Esophagus squamous epithelium (tissue), 5 donors: ENCODE measurements at places on chromosomes 2 and 18.

DNA sequence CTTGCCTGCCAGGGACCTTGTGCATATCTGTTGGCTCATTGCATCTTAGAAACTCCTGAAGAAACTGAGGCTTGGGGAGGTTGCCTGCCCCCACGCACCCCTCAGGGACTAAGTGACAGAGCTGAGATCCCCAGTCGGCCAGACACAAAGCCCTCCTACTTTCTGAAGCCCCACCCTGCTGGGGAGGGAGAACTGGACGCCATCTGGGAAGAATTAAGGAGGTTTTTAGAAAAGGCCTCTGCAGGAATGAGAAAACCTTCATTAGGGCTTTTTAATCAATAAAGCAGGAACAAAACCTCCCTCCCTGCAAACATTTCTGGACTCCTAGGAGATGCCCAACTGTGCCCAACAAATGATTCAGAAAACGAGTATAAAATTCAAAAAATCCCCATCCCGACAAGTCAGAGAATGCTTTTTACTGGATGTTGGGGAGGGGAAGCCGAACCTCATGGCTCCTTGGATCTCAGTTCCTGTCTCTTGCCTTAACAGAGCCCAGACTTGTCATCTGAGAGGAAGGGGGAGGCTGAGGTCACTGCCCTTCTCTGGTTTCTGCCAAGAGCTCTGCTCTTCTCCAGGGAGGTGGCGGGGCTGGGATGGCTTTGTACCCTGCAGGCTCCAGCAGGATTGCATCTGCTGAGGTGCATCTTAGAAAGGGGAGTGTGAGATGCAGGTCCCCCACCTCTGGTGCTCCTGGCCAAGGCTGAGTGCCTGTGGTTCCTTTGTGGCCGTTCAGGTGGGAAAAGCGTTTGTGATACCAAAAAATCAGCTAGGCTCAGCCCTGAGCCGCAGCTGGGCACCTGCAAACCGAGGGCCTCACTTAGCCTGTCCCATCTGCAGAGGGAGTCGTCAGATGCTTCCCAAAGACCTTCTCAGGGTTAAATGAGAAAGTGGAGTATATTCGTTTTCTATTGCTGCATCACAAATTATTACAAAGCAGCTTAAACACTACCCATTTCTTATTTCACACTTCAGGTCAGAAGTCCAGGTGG is 142.4 kb downstream of the ZFP36L2 start:
- DNase-seq = no peak

GRCh38 chr18:22503803-22504202 is 86.1 kb upstream of the CTAGE1 start:
- DNase-seq = no peak

DNA sequence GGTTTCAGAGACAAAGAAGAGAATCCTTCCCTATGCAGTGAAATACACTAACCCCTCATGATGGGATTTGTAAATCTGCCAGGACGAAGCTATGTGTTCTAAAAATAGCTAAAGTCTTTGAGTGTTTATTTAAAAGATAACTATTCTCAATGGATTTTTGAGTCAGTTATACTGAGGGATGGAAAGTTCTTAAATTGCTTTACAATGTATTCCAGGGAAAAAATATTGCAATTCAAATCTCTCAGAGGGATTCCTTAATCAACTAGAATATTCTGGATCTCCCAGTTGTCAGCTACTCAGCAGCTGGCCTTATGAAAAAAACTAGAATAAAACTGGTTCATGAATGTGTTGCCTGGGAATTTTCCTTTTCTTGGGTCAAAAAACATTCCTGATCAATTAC is 312.4 kb downstream of the PLCL1 start:
- DNase-seq = no peak

DNA sequence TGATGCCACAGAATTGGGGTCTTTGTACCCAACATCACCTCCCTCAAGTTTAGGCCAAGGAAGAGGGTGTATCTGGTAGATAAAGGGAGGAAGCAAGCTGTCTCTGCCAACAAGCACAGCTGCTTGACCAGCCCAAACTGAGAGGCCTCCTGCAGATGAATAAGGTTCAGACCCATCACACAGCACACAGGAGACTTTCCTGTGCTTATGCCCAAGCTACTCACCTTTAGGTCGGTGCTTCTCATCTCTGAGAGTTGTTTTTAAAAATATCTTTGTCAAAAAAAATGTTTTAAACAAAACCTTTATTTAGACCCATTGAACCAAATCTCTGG is 24.7 kb upstream of the SP3 start:
- DNase-seq = no peak

GRCh38 chr2:76867854-76868253 is 654.3 kb downstream of the LRRTM4 start:
- no peak for DNase-seq

DNA sequence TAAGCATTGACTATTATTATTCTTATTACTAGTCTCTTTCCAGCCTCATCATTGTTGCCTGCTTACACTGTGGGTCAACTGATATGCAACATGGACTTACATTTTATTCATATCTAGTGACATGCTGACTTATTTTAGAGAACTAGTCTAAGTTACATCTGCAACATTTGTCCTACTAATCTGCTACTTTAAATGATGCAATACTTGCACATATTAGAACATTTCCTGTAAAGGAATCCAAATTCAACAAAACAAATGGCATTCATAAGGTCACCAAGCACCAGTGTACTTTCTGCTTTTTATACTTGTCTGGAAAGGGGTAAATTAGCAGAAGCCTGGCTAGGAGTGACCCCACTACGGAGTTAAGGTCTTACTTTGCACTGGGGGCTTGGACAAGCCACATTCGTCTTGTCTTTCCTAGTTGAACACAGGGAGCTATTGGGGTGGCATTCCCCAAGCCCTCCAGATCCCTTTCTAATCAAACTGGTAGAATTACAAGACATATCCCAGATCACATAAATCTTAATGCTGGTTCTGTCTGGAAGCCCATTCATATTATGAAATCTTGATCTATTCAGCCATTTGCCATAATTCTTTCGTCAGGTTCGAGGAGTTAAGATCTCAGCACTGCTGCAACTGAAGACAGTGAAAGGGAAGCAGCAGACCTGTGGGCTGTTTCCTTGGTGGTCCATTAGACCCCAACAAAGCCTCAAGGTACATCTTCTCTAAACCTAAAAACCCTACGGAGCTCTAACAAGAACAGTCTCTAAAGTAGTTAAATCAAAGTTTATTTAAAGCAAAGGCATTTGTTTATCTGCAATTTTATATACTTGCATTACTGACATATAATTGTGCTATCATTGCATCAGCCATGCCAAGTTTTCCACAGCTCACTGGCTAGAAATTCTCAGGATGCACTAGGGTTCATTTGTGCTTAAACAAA is 49.9 kb upstream of the RTN4 start:
- no peak for DNase-seq

DNA sequence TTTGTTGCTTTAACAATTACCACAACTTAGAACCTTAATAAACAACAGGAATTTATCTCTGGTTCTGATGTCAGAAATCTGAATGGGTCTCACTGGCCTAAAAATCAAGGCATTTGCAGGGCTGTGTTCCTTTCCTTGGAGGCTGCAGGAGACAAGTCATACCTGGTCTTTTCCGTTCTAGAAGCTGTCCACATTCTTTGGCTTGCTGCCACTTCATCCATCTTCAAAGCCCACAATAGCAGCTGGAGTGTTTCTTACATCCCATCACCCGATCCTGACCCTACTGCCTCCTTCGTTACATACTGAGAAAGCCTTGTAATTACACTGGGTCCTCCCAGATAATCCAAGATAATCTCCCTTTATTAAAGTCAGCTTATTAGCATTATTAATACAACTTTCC is 18.1 kb downstream of the NETO1 start:
- no peak for DNase-seq

GRCh38 chr18:1092228-1092627 is 187.6 kb downstream of the ADCYAP1 start:
- no peak for DNase-seq

DNA sequence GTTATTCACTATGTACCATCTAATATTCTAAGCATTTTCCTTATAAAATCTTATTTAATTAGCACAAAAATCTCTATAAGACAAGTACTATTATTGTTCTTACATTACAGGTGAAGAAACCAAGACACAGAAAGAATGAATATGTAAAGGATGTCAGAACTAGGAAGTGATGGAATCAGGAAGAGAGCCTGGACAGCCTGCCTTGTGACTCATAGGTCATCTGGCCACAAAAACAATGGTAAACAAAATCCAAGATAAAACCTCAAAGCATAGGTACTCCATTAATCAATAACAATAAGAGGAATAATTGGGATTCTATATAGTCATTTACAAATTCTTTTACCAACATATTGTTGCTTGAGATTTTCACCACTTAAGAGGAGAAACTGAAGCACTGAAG is 505.4 kb upstream of the PIK3C3 start:
- no peak for DNase-seq

DNA sequence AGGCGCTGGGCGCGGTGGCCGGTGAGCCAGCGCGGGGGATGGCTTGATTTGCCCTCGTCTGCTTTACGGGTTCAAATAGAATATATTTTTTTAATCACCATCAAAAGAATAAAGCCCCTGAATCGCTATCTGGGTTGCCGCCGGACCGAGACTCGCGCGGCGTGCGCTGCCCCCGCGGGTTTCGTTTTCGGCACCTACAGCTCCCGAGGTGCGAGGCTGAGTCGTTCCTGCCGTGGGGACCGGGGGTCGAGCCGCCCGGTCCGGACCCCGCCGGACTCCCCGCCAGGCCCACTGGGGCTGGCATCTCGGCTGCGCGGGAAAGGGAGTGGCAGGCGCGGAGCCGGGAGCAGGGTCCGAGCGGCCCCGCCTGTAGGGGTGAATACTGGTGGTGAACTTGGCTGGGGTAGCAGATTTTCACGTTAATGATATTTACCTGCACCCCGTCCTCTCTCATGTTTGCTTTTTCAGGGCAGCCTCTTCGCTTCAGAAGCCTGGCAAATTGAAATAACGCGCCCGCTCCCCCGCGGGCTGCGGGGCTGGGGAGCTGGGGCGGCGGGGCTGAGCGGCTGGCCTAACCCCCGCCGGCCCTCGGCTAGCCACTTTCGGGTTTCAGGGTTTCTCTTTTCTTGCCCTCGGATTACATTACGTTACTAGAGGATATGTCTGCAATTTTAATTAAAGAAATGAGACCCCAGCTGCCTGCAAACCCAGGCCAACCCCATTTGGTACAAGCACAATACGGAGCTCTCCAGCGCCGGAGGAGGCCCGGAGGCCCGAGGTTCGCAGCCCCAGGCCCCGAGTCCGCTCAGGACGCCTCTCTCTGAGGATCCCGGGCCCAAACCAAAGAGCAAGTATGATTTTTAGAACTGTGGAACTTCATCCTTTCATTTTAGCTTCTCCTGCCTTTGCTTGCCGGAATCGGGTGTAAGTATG is 1.7 kb upstream of the CELF4 start:
- no peak for DNase-seq

GRCh38 chr18:55000529-55000928 is 41.3 kb upstream of the CCDC68 start:
- DNase-seq = no peak
